ENCODE measurements at places on chromosomes 6 and 20.

DNA sequence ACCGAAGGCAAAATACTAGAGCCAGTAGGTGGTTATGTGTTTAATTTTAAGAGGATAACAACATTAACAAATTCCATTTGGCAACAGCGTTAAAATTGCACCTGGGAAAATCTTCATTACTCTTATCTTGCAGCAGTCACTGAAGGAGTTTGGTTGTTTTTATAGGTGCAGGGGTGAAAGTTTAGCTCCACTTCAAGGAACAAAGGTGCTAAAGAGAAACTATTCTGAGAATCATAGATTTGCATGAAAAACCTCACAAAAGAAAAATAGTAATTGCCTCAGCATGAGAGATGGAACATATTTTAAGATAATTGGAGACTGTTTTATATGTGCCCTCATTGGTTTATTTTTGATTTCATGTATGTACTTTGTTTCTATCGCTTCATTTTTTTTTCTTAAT is 444.4 kb downstream of the UTRN start:
- peaks cover 36% of the 10 kb centered on the region for H3K4me1 ChIP-seq
- no peak for DNase-seq
- H3K36me3 ChIP-seq, result peaks cover 31% of the 10 kb centered on the region
- H3K4me3 ChIP-seq, result no peak overlapping the region
- H3K27me3 ChIP-seq, result no peaks in the 10 kb centered on the region

- H3K4me1 ChIP-seq, result peaks cover 16% of the 10 kb centered on the region
- no peak for DNase-seq
- H3K27me3 ChIP-seq, result no peaks in the 10 kb centered on the region
- no peak overlapping the region for H3K27ac ChIP-seq
- H3K36me3 ChIP-seq, result no peaks in the 10 kb centered on the region
Observed at GRCh38 chr6:43089467-43089866, 13.4 kb downstream of the PTK7 start.

DNA sequence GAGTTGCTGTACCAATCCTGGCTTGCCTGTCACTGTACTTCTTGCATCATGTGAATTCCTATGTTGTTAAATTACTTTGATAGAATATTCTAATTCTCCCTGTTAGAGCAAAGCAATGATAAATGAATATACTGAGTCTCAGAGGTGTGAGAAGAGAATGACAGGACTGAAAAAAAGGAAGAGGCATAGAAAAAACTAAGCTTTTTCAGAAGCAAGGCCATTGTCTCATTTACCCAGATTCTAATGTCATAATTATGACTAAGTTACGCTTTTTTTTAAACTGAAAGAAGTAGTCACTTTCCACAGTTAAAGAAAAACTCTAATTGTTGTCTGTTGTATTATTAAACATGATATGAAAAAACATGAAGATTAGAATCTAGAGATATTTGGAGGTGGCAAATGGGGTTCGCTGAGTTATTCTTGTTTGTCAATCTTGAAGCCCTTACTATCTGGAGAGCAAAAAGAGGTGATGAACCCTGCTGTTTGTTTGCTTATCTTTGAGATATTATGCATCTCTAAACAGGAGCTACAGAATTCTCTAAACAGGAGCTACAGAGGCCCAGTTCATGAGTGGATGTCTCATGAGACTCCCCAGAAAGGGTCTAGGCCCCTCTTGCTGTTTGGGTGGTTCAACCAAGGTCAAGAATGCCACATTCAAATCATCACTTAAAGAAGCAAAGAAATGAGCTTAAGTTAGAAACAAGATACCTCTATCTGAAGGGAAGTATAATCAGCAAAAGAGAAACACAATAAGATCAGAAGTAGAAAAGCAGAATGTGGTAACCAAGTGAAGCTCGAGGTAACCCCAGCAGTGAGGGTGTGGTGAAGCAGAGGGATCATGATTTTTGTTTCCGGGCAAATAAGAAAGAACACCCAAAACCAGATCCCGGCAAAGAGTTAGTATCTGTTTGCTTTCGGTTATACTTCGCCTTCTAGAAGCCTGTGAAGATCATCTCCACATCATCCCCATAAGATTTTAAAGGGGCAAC is 33.3 kb upstream of the THEMIS start:
- H3K36me3 ChIP-seq, result peaks cover 15% of the 10 kb centered on the region
- H3K27ac ChIP-seq, result peak overlapping the region; percentile 88
- H3K27me3 ChIP-seq, result no peaks in the 10 kb centered on the region

DNA sequence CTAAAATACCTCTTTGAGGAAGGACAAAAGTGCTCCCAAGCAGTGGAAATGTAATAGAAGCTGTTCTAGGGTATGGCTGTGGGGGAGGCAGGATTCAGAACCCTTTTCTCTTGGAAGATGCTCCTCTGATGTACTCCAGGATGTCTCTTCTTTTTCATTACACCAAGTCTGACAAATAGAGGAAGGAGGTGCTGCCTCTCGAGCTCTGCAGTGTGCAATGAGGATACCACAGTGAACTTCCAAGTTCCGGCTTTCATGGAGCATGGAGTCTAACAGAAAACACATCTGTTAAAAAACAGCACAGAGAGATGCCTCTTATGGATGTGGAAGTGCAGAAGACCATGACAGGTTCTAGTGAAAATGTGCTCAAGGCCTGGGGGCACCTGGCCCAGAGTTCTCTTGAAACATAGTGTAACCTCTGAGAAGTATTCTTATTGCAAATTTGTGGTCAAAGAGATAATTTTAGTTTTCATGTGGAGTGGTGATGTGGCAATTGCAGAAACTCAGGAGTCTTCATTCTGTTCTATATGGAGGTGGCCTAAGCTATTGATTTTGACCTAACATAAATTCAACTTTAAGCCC is 362.0 kb upstream of the CITED2 start:
- no peaks in the 10 kb centered on the region for H3K36me3 ChIP-seq
- H3K4me1 ChIP-seq, result no peaks in the 10 kb centered on the region
- DNase-seq, result no peak
- peaks cover 6% of the 10 kb centered on the region for H3K27me3 ChIP-seq
- H3K4me3 ChIP-seq, result no peak overlapping the region

DNA sequence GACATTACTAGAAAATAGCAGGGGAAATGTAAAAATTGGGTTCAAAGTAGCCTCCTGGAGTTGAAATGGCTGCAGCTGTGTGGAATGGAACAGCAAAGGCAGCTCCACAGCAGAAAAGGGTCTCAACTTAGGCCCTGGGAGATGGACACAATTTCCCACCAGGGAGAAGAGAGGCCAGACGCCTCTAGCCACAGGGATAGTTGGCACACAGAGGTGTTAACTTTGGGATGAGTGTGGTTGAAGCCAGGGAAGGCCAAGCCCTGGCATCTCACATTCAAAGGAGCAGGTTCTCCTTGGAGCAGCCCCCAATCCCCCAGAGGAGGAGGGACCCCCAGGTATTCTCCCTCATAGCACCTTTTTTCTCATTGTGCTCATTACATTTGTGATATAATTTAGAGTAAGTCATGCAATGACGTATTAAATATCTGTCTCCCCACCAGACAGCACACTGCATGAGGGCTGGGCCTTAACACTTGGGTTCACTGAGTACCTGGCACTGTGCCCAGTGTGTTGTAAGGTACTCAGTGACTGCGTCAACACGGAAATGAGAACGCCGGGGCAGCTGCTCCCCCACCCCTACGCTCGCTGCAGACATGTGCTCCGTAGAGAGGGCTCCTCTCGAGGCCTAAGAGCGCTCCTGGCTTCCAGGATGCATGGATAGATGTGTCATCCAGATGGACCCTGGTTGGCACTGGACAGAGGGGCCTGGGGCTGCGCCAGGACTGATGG is 76.0 kb upstream of the CD93 start:
- DNase-seq, result no peak
- H3K4me3 ChIP-seq, result no peak overlapping the region
- H3K27me3 ChIP-seq, result no peaks in the 10 kb centered on the region
- H3K4me1 ChIP-seq, result peaks cover 9% of the 10 kb centered on the region
- no peak overlapping the region for H3K27ac ChIP-seq
- no peaks in the 10 kb centered on the region for H3K36me3 ChIP-seq

DNA sequence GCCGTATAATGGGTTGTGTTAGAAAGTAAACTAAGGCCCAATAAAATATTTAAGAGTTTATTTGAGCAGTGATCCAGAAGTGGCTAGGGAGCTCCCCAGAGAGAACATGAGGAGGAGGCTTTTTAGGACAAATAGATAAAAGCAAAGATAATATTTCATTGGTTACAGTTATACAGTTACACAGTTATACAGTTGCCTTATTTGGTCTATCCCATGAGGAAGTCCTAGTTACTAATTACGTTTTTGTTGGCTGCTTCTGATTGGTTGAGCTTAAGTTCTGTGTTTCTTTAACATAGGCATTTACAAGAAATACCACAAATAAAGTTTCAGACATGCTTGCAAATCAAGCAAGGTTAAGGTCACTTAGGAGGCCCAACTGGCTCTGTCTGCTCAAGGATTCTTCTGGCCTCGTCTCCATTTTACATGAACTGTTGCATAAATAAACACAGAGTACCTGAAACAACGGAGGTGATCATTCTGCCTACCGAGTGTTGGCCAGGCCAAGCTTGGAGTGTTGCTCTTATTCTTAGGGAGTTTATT is 7.0 kb downstream of the UBD start:
- peak overlapping the region; percentile 36 for H3K27ac ChIP-seq
- H3K4me3 ChIP-seq, result peak overlapping the region; percentile 66
- no peaks in the 10 kb centered on the region for H3K36me3 ChIP-seq
- peaks cover 72% of the 10 kb centered on the region for H3K27me3 ChIP-seq
- no peak for DNase-seq
- H3K4me1 ChIP-seq, result peaks cover 20% of the 10 kb centered on the region

- H3K27me3 ChIP-seq, result no peaks in the 10 kb centered on the region
- no peak for DNase-seq
- no peak overlapping the region for H3K4me3 ChIP-seq
- H3K36me3 ChIP-seq, result no peaks in the 10 kb centered on the region
- no peak overlapping the region for H3K27ac ChIP-seq
Observed at GRCh38 chr6:81063891-81064290, 688.6 kb downstream of the TENT5A start.

DNA sequence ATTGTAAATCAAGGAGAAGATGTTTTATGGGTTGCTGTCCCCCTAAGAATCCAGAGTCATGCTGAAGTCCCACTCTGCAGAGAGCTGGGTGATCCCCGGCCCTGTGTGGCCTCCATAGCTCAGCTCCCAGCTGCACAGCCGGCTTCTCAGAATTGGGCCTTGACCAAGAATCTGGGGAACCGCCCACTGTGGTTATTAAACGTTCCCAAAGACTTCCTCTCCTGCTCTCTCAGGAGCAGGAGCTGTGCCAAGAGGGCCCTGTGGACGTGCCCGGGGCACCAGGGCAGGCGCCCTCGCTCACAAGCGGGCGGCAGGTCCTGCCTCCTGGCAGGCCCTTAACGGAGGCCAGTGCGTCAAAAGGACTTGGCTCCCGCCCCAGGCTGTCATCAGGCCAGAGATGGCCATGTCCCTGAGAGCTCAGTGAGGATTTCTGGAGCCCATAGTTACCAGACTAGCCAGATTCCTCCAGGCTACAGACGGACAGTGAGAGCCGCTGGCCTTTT is 30.4 kb downstream of the ZC3H12D start:
- H3K36me3 ChIP-seq, result peaks cover 81% of the 10 kb centered on the region
- peaks cover 14% of the 10 kb centered on the region for H3K4me1 ChIP-seq
- H3K27me3 ChIP-seq, result no peaks in the 10 kb centered on the region
- DNase-seq, result no peak
- H3K4me3 ChIP-seq, result no peak overlapping the region

- DNase-seq, result peak; percentile 44
- peaks cover 21% of the 10 kb centered on the region for H3K4me1 ChIP-seq
- H3K4me3 ChIP-seq, result no peak overlapping the region
- H3K27ac ChIP-seq, result no peak overlapping the region
Observed at GRCh38 chr6:129370268-129370916, 339.6 kb downstream of the ARHGAP18 start.

DNA sequence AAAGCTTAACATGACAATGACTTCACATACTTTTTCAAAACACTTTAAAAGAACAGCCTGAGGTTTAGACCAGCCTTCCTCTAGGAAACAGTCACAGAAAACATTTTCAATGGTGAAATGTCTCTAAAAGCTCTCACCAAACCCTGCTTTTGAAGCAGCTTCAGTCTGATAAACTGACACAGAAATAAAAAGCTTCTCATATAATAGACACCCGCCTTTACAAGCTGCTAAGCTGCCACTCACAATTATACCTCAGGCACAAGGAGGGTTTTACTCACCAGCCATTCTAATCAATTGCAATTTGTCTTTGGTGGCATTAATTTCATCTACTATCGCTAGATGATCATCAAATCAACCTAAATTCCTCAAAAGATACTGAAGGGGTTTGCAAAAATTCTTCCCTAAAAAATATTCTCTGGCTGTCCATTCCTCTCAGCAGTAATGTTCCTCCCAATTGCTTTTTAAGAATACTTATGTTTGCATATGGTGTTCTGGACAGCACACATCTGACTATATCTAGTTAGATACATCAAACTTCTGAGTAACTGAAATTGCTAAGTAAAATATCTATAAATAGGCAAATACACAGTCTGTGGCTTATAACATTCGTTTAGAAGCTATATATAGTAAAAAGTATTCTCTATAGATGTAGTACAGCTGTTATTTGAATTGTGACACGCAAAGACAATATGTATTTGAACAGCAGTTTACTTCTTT is 29.4 kb downstream of the KIF13A start:
- H3K4me3 ChIP-seq, result no peak overlapping the region
- DNase-seq, result no peak
- no peaks in the 10 kb centered on the region for H3K4me1 ChIP-seq
- H3K27me3 ChIP-seq, result peaks cover 34% of the 10 kb centered on the region

GRCh38 chr6:68196645-68197044 is 438.4 kb upstream of the ADGRB3 start:
- no peak overlapping the region for H3K27ac ChIP-seq
- H3K4me1 ChIP-seq, result no peaks in the 10 kb centered on the region
- DNase-seq, result no peak
- H3K4me3 ChIP-seq, result no peak overlapping the region
- no peaks in the 10 kb centered on the region for H3K27me3 ChIP-seq

- peak overlapping the region; percentile 98 for H3K27ac ChIP-seq
- DNase-seq, result no peak
- H3K36me3 ChIP-seq, result peaks cover 44% of the 10 kb centered on the region
- H3K27me3 ChIP-seq, result no peaks in the 10 kb centered on the region
Observed at GRCh38 chr6:89818977-89819335, 638 bp downstream of the MDN1 start.

Measured in activated T-cell treated with anti-CD3 and anti-CD28 coated beads, Interleukin-2, amount 50 U/mL, for 24 hours (primary cell).